Body of pancreas (tissue), 4 donors: ENCODE measurements at places on chromosomes 12 and 14. TPM values are rescaled to one million over a fixed set of nuclear protein-coding genes. Genes with fewer than 3 reads are reported as not detected.

The FLRT2 gene
- 37.6 TPM for total RNA-seq

The CLEC4D gene
- not detected for total RNA-seq

The NFE2 gene
- total RNA-seq: 0.26 TPM

The KRT83 gene
- total RNA-seq: not detected

The SLC17A8 gene
- total RNA-seq: not detected
